ENCODE measurements at places on chromosomes 11 and 22.

DNA sequence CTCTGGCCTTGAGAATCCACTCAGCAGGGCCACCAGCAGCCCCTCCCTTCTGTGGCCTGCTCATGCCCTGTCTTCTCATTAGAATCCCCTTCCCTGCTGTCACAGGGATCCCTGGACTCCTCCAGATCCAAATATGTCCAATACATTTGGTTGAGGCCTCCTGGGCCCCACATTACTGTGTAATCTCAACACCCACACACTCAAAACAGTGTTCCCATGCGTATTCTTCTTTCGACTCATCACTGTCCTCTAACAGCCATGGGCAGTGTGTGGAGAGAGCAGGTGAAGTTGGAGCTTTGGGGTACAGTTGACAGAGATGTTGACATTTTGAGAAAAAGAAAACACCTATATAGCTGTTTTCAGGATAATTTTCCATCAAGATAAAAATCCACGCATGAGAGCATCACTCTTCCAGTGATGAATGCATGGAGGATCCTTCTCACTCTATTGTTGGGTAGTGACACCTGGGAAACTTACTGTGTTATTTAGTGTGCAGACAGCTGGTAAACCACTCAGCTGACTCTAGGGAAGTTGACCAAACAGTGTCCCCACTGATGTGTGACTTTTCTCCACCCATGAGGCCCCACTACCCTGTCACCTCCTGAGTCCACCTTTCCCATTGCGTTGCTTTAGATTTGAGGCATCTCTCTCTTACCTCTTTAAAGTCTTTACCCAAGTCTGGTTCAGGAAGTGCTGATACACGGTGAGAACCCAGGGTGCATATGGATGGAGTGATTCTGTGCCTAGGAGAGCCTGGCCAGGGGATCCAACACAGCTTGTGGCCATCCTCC, 28.7 kb upstream of the VPREB1 start:
- H3K4me1 ChIP-seq: no peaks in the 10 kb centered on the region
- H3K27ac ChIP-seq: no peak overlapping the region
- H3K27me3 ChIP-seq: peaks cover 88% of the 10 kb centered on the region
- H3K4me3 ChIP-seq: no peak overlapping the region
- DNase-seq: no peak
- H3K36me3 ChIP-seq: no peaks in the 10 kb centered on the region

DNA sequence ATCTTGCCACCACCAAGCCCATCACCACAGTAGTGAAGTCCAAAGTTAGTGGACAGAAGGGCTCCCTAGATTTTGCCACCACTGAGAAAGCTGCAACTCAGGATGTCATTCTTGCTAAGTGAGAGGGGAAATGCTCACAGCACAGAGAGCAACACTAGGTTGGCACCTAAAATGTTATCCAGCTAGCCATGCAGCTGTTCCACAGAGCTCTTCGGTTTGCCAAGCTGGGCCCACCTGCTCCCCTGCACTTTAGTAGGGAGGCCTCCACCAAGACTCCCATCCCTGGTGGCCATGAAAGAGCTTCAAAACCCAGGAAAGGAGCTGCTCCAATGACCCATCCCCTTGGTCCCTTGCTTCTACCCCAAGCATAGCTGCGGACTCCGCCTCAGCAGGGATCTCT, 63.8 kb downstream of the TRIM29 start:
- H3K4me3 ChIP-seq: no peak overlapping the region
- peaks cover 15% of the 10 kb centered on the region for H3K4me1 ChIP-seq
- no peaks in the 10 kb centered on the region for H3K36me3 ChIP-seq
- H3K27me3 ChIP-seq: peaks cover 28% of the 10 kb centered on the region
- H3K27ac ChIP-seq: no peak overlapping the region

GRCh38 chr11:63551091-63551888, 11.9 kb downstream of the PLAAT2 start:
- peaks cover 19% of the 10 kb centered on the region for H3K4me1 ChIP-seq
- peak overlapping the region; percentile 71 for H3K27ac ChIP-seq
- peaks cover 5% of the 10 kb centered on the region for H3K27me3 ChIP-seq
- H3K36me3 ChIP-seq: no peaks in the 10 kb centered on the region

- peaks cover 7% of the 10 kb centered on the region for H3K4me1 ChIP-seq
- no peak overlapping the region for H3K4me3 ChIP-seq
- peaks cover 10% of the 10 kb centered on the region for H3K27me3 ChIP-seq
- H3K36me3 ChIP-seq: no peaks in the 10 kb centered on the region
- no peak overlapping the region for H3K27ac ChIP-seq
These were observed 31.1 kb upstream of the PDGFB start for GRCh38 chr22:39275814-39276439.

DNA sequence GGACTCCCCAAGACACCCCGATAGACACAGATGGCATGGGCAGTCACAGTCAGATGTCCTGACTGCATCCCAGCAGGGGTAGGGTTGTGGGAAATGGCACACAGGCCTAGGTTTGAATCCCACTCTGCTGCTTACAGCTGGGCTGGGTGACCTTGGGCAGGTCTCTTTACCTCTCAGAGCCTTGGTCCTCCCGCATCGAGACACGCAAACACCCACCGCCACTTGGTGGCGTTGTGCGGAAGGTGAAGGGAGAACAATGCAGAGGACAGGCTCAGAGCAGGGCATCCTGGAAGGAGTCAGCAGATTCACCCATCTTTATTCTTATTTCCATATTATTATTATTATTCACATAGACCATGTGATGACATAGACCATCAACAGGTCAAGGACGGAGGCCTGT, 140.5 kb downstream of the MIAT start:
- no peak overlapping the region for H3K4me3 ChIP-seq
- no peaks in the 10 kb centered on the region for H3K36me3 ChIP-seq
- no peak for DNase-seq
- H3K4me1 ChIP-seq: peaks cover 38% of the 10 kb centered on the region

GRCh38 chr11:69233744-69234570, 60.0 kb upstream of the MYEOV start:
- H3K4me1 ChIP-seq: peaks cover 51% of the 10 kb centered on the region
- peak; percentile 27 for DNase-seq
- H3K27me3 ChIP-seq: peaks cover 7% of the 10 kb centered on the region
- H3K36me3 ChIP-seq: no peaks in the 10 kb centered on the region
- peak overlapping the region; percentile 13 for H3K4me3 ChIP-seq

DNA sequence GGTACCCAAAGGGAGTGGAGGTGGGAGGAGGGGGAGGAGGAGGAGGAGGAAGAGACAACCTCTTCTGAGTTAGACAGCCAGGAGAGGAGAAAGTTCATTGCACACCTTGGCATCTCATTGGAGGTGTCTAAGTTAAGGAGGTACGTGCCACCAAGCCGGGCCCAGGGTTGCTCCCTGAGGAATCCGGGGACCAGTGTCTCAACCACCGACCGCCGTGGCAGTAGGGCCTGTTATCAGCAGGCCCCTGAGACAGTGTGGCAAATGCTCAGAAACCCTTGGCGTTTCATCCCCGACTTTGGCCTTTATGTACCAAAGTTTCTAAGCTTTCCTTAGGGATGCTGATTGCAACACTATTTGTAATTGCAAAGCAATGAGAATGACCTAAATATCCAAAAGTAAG, 95.0 kb upstream of the NNMT start:
- no peaks in the 10 kb centered on the region for H3K27me3 ChIP-seq
- peak overlapping the region; percentile 52 for H3K27ac ChIP-seq
- H3K4me3 ChIP-seq: no peak overlapping the region
- no peak for DNase-seq
- H3K4me1 ChIP-seq: peaks cover 71% of the 10 kb centered on the region

DNA sequence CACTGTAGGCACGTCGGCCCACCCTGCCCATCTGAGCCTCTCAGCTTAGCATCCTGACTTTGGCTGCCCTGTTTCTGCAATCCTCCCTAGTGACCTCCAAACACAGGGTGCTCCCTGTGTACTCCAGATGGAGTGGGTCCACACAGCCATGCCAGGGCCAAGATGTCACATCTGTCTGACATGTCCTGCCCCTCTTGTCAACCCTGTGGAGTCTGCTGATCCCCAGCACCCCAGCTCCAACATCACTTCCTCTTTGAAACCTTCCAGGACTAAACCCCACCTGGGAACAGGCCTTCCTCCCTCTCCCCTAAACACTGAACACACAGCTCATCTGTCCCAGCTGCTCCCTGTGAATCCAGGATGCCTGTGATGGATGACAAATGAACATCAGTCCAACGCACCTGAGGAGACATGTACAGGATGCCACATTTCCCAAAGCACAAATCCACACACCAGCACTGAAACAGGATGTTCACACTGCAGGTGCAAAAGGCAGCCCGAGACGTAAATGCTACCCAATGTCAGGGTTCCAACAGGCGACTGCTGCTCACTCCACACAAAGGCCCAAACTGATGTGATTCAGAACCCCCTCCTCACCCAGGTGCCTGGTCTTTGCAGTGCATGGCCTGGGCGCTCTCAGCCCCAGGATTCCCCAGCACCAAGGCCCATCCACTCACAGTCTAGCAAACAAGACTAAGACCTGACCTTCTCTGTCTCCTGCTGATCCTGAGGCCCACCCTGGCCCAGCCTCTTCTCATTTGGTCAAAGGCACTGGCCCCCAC, 2.0 kb upstream of the TSSK2 start:
- H3K27ac ChIP-seq: no peak overlapping the region
- peaks cover 30% of the 10 kb centered on the region for H3K27me3 ChIP-seq
- H3K36me3 ChIP-seq: peaks cover 4% of the 10 kb centered on the region
- no peaks in the 10 kb centered on the region for H3K4me1 ChIP-seq
- no peak overlapping the region for H3K4me3 ChIP-seq

DNA sequence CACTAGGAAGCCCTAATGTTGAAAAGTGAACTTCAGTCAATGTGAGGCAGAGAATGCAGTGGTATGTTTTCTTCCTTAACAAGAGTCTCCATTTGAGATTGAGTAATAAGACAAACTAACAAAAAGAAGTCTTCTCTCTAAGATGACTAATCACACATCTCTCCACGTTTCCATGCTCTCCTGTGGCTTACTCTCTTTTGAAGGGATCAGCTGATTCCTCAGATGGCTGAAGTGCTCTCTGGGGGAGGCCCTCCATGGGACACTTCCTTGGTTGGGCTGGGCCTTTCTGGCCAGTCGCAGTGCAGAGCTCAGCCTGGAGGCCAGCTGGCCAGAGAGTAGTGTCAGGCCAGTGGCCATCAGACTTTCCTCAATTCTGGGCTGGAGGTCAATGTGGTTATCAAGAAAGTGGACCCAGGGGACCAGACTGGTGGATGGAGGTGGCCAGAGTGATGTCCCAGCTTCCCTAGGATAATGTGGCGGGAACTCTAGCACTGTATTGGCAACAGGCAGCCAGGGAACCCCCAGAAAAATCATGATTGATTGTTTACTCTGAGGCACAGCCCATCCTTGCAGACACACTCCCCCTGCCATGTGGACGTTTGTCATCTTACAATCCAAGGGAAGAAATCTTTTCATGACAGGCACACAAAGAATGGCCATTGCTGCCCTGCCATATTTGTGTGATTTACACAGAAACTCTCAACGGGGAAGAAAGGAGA, 14.5 kb downstream of the CSRP3 start:
- peaks cover 30% of the 10 kb centered on the region for H3K4me1 ChIP-seq
- no peaks in the 10 kb centered on the region for H3K36me3 ChIP-seq
- DNase-seq: no peak
- no peak overlapping the region for H3K27ac ChIP-seq

- peaks cover 39% of the 10 kb centered on the region for H3K4me1 ChIP-seq
- H3K4me3 ChIP-seq: peak overlapping the region; percentile 93
- no peak for DNase-seq
- H3K27me3 ChIP-seq: peaks cover 5% of the 10 kb centered on the region
These were observed 1.7 kb upstream of the TXNRD2 start for GRCh38 chr22:19943082-19944026.

DNA sequence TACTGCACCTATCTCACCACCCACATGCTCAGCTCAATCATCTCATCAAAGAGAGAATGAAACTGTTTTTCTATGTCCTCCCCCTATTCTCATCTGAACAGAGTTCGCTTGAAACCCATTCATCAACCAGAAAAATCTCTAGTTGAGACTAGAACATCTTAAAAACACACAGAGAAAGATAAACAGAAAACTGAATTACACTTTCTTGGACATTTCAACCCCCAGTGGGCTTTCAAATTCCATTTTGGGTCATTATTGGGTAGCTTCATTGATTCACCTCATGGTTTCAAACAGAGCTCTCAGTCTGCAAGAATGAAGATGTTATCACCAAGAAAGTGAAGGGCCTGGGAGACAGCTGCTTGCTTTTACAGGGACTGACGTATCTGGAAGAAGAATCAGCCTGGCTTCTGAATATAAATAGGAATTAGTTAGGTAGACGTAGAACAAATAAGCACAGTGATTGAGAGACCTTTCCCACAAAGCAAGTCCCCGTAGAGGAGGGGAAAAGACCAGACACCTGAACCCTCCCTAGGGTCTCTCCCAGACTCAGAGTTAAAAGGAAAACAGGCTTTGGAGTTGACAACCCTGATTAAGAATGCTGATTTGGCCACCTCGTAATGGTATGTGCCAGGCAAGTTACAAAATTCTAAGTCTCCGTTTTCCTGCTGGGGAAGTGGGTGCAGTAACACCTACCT, 155.7 kb downstream of the BBOX1 start:
- H3K4me1 ChIP-seq: peaks cover 57% of the 10 kb centered on the region
- DNase-seq: no peak
- H3K36me3 ChIP-seq: no peaks in the 10 kb centered on the region
- H3K4me3 ChIP-seq: no peak overlapping the region

- peaks cover 5% of the 10 kb centered on the region for H3K4me1 ChIP-seq
- no peak overlapping the region for H3K4me3 ChIP-seq
These were observed 66.9 kb downstream of the AMOTL1 start for GRCh38 chr11:94834911-94835593.

DNA sequence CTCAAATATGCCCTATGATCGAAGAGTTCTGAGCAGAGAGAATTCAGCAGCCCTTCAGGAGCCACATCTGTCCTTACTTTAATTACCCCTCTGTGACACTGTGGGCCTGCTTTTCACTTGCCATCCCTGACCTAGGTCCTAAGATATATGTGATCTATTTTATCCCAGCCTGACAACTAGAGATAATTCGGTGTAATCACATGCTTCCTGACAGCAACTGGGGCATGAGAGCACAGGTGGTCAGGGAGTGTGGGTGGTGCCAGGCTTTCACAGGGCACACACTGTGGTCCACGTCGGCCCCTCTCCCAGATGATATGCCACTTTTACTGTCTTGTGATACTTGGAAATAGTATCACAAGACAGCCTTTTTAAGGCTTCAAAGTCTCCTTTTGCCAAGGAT, 3.9 kb downstream of the TUBA8 start:
- H3K36me3 ChIP-seq: no peaks in the 10 kb centered on the region
- H3K27me3 ChIP-seq: peaks cover 54% of the 10 kb centered on the region
- peaks cover 24% of the 10 kb centered on the region for H3K4me1 ChIP-seq
- no peak overlapping the region for H3K4me3 ChIP-seq

- no peak for DNase-seq
- no peak overlapping the region for H3K4me3 ChIP-seq
- H3K36me3 ChIP-seq: no peaks in the 10 kb centered on the region
These were observed 25.4 kb upstream of the IGSF9B start for GRCh38 chr11:133982151-133982550.
